ENCODE measurements at places on chromosomes 12 and 14.
A peak's percentile ranks its signal among the peaks of the same experiment; 100 is the strongest.

DNA sequence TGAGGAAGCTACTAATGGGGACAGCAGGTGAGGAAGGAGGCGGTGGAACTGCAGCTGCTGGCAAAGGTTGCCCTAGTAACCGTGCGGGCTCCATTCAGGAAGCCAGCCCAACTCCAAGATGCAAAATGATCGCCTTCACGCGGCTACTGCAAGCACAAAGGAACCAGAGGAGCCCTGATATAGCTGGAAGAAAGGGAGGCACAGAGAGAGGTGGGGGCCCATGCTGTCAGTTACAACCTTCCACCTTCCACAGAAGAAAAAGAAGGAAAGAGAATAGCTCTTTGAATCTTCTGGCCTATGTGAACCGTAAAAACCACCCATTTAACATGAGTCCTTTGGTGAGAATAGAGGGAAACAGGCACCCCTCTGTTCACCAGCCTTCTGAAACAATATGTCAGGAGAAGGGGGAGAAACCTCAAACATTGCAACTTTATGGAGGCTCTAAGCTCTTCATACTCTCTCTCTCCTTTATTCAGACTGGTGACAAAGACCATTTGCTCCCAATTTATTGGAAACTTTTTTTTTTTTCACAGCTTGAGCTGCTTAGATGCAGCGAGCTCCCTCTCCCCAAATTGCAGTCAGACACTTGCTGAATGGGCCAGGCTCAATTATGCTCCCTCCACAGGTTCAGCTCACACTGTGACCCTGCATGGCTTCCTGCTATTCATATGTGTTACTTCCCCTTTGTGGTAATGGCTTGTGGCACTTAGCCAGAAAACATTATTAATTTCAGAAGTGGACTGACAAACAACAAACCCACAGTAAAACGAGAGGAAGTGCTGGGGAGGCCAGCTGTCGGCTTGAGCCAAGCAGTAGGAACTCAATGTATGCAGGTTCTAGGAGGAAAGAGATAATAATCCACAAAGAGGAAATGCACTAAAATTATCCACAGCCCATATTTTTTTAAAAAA lies 6.2 kb downstream of the DUSP6 start:
- no peak for DNase-seq

DNA sequence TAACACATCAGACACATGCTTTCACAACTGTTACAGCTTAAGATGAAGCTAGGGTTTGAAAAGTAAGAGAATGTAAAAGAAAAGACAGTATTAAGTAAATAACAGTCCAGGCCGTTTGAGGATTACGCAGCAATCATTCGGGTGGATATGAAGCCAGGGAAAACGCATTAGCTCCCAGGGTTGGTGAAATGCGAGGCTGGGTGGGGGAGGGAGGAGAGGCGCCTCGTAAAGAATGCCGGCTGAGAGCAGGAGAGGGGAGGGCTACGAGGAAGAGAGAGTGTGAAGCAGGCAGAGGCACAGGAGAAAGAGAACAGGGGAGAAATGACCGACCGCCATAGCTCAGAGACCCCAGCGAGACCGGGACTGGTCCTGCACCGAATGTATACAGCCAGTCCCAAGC lies 73.0 kb downstream of the IQSEC3 start:
- DNase-seq, result no peak

DNA sequence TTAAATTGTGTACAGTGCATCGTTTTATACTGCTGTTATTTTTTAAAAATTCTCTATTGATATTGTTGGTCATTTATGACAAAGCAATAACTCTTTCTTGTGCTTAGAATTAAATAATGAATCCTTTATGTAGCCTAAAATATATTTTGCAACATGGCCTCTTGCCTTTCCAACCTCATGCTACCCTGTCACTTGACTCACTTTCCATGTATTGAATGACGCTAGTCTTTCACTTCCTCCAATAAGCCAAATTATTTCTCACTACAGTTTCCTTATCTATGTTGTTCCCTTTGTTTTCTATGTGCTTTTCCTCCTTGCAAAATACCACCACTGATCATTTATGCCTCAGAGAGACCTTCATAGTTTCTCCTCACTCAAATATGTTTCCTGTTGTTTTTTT lies 16.3 kb upstream of the EPYC start:
- DNase-seq, result no peak

DNA sequence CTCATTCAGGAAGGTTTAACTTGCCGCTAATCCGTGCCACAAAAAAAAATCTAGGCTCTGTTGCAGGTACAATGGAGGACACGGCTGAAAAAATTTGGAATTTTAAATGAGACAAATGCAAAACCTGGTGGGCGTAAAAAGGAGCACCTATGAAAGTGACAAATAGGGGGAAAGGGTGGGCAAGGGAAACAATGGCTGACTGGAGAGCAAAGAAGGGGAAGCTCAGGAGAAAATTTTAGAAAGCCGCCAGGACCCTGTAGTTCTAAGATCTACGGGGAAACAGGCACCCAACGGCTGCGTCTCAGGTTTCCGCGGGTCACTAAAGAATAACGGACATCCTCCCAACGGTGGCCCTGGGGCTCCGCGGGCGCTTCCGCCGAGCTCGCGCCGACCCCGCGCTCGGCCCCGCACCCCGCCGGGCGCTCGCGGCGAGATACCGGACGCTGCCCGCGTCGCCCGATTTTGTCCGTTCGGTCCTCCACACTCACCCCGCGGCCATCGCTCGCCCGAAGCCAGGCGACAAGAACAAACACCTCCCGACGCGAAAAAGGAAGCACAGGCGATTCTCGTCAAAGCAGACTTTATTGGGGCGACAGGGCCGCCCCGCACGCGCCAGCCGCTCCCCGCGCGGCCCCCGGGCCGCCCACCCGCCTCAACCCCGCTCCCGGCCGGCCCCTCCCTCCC lies 1.1 kb upstream of the YY1 start:
- DNase-seq, result peak; percentile 41

DNA sequence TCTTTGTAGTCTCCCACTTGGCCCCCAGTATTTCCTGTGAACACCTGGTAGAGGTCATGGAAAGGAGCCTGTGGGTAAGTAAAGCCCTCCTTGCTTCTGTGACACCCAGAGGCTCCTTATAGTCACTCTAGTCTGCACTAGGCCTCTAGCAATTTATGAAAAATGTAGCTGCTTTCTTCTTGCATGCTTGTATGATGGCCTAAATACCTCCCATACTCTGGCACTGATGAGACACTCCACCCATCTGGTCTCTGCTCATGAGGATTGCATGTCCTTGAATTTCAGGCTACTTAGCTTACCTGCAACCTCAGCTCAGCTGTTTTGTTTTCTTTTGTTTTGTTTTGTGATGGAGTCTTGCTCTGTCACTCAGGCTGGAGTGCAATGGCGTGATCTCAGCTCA lies 4.6 kb upstream of the A2ML1 start:
- no peak for DNase-seq

DNA sequence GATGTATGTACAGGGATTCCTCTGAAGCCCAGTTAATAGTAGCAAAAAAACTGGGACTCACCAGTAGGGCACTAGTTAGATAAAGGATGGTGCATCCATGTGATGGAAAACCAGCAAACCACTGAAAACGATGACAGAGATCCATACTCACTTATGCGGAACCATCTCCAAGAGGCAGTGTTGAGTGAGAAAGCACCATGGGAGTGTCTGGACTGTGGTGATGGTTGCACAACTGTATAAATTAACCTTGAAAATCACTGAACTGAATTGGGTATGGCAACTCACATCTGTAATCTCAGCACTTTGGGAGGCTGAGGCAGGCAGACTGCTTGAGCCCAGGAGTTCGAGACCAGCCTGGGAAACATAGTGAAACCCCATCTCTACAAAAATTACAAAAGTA lies 53.6 kb upstream of the ZFP36L1 start:
- no peak for DNase-seq

DNA sequence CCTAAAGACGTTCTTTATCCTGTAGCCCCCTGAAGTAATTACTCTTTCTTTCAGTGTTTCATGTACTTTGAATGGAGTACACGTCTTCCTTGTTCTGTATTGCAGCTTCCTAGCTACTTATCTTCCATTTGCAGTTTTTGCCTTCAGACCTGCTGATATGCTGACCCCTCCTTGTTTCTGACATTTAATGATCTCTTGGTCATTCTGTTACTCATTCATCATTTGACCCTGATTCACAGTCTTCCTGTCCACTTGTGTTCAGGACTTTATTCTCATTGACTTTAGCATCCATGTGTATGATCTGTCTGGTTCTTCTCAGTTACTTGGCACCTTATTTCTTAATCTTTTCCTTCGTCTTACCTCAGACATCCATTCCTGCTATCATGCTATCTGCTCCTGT lies 22.2 kb downstream of the CPSF2 start:
- DNase-seq, result no peak

GRCh38 chr14:31934767-31935266 lies 142.3 kb upstream of the ARHGAP5 start:
- DNase-seq, result no peak

DNA sequence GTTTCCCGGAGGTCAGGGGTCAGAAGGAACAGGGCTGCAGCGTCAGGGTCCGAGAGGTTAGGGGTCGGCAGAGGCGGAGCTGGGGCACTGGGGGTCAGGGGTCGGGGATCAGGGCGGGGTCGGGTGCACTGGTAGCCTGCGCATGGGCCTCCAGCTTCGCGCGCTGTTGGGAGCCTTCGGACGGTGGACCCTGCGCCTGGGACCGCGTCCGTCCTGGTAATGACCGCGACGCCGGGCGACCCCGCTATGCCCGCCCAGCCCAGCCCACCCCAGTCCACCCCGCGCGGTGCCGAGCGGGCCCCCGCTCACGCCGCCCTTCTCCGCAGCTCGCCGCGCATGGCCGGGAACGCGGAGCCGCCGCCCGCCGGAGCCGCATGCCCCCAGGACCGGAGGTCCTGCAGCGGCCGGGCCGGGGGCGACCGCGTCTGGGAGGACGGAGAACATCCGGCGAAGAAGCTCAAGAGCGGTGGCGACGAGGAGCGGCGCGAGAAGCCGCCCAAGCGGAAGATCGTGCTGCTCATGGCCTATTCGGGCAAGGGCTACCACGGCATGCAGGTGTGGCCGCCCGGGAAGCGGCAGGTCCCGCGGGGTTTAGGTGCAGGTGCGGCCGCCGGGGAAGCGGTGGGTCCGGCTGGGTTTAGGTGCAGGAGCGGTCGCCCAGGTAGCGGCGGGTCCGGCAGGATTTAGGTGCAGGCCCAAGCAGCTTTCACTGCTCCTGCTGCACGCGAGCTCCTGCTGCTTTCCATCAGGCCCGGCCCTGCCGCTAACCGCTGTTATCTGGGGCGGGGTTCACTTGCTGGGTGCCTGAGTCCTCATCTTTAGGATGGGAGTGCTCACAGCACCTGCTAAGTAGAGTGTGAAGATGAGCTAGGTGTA lies 743 bp downstream of the PUS1 start:
- peak; percentile 69 for DNase-seq

DNA sequence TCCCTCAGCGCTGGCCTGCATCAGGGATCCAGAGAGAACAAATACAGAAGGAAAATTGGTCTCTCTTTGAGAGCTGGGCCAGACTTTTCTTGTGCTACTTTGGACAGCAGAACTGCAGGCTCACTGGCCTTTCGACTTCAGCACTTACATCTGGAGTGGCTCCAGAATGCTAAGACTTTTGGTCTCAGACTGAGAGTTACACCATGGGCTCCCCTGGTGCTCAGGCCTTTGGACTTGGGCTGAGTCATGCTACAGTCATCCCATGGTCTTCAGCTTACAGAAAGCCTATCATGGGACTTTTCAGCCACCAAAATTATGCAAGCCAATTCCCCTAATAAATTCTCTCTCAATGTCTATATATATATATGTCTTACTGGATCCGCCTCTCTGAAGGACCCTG lies 9.0 kb upstream of the CD163 start:
- DNase-seq, result no peak

DNA sequence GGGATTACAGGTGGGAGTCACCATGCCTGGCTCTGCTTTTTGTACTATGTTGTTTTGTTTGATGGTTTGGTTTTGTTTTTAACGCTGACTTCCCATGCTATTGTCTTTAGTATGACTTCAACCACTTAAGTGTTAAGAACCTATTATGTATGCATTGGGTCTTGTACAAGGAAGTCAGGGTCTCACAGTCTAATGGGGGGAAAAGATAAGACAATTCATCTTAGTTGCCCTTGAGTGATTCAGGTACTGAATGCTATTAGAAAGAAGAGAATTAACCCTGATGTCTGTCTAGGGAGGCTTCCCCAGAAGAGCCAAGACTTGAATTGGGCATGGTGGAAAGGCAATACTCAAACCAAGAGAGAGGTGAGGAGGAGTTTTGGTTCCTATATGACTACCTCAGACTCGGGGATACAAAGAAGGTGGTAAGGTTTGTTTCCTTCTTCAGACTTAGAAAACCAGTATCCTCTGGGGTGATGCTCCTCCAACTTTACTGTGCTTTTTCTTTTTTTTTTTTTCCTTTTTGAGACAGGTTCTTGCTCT lies 64.6 kb downstream of the SUSD6 start:
- DNase-seq, result no peak

DNA sequence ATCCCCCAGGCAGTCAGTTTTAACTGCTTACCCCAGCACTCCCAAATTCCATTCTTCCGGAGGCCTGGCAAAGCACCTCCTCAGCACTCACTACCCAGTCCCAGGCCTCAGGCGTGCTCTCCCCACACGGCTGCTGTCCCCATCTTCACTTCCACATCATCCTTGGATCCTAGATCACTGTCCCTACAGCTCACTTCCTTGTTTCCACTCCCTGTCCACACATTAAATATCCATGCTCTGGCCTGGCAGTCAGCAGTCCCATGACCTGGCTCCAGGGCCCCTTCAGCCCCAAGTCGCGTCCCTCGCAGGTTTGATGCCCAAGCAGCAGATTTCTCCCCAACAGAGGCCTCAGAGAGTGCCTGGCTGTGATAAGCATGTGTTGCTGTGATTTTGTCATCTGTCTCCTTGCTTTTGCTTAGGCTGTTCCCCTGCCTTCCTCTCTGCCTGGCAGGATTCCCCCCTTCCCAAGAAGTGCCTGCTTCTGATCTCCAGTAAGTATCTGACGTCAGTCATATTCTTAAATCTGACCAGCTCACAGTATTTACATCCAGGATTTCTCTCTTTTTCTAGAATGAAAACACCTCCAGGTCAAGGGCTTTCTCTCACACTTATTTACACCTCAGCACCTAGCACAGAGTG lies 241.7 kb downstream of the ZFP36L1 start:
- DNase-seq, result no peak

- DNase-seq, result no peak
These were observed 14.9 kb upstream of the IRF2BPL start for GRCh38 chr14:77043177-77043983.

- DNase-seq, result no peak
These were observed 30.4 kb upstream of the VWF start for GRCh38 chr12:6154730-6155459.

DNA sequence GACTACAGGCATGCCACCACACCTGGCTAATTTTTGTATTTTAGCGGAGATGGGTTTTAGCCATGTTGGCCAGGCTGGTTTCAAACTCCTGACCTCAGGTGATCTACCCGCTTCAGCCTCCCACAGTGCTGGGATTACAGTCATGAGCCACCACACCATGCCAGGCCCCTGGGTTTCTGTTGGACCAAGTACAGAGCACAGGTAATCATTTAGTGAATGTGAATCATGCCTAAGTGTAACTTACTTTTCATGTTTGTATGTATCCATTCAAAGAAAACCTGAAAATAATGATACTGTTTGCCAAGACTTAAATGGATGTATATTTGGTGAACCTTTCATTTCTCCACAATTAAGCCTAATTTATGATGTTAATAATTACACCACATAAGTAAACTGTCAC lies 65.9 kb downstream of the FGD6 start:
- no peak for DNase-seq
